ENCODE measurements at places on chromosomes 13 and 19.

GRCh38 chr13:66577358-66577757, 652.8 kb downstream of the PCDH9 start:
- H3K27ac ChIP-seq = no peak overlapping the region
- H3K4me1 ChIP-seq = no peaks in the 10 kb centered on the region
- H3K36me3 ChIP-seq = no peaks in the 10 kb centered on the region
- no peak for DNase-seq
- no peak overlapping the region for H3K4me3 ChIP-seq
- H3K27me3 ChIP-seq = no peaks in the 10 kb centered on the region

DNA sequence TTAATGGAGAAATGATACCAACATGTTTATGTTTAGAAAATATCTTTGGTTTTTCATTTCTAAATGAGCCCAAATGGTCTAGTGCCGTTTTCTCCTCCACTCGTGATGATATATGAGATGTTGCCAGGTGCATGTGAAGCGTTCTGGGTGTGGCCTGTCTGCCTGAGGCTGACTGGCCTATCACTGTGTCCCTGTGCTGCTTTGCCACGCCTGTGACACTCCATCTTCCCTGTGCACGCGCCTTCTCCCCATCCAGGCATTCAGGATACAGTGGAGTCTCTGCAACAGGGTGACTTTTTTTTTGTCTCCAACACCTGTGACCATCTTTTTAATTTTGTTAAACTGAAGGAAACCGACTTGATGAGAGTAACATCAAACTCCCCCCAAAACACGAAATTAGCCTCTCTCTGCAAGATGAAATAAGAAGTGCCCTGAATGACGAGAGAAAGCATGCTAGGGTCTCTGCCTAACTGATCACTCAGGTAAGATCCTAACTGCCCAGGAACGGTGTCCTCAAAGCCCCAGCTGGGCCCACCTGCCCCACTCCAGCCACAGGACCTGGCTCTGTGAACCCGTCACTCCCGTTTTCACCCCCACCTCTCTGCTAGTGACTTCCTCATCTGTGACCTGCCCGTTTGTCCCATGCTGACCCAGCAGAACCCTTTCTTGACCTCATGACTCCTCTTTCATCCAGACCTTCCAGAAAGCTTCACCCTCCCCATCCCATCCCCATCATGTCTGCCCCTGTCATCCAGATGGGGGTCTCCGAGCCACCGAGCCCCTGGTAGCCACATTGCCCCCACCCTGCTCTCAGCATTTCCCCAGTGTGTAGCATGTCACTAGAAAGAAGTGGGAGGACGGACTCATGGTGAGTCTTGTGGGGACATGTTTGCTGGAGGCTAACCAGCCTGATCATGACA, 33.2 kb upstream of the TFDP1 start:
- peaks cover 28% of the 10 kb centered on the region for H3K36me3 ChIP-seq
- no peaks in the 10 kb centered on the region for H3K27me3 ChIP-seq
- no peak overlapping the region for H3K27ac ChIP-seq
- no peaks in the 10 kb centered on the region for H3K4me1 ChIP-seq
- no peak for DNase-seq

- peaks cover 20% of the 10 kb centered on the region for H3K27me3 ChIP-seq
- no peak overlapping the region for H3K27ac ChIP-seq
These were observed 6.9 kb downstream of the S1PR5 start for GRCh38 chr19:10510301-10510802.

- H3K36me3 ChIP-seq = peaks cover 2% of the 10 kb centered on the region
- H3K27me3 ChIP-seq = no peaks in the 10 kb centered on the region
- DNase-seq = no peak
- H3K4me1 ChIP-seq = peaks cover 7% of the 10 kb centered on the region
- H3K4me3 ChIP-seq = no peak overlapping the region
These were observed 42.9 kb upstream of the RAP2A start for GRCh38 chr13:97390941-97391600.

GRCh38 chr13:29465741-29466293, 129.7 kb downstream of the SLC7A1 start:
- H3K4me1 ChIP-seq = no peaks in the 10 kb centered on the region
- no peak overlapping the region for H3K27ac ChIP-seq
- no peak overlapping the region for H3K4me3 ChIP-seq

GRCh38 chr19:45403781-45404556, 900 bp downstream of the PPP1R13L start:
- H3K36me3 ChIP-seq = no peaks in the 10 kb centered on the region
- peak overlapping the region; percentile 67 for H3K4me3 ChIP-seq
- peaks cover 30% of the 10 kb centered on the region for H3K27me3 ChIP-seq
- DNase-seq = peak; percentile 36
- H3K27ac ChIP-seq = no peak overlapping the region

DNA sequence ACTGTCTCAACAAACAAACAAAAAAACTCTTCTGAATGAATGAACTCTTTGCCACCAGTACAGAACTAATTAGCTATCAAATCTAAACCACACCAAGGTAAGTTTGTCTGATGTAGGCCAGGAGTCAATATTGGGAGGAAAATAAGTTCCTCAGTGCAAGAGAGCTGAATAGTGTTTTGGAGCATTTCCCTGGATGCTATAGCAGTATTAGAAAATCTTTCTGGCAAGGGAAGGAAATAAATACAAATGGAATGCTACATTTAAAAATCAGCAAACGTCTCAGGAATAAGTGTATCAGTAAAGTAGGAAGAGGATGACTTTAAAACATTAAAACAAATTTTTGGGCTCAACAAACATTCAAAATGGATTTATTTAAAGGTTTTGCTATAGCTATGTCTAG, 81.3 kb upstream of the TMTC4 start:
- no peaks in the 10 kb centered on the region for H3K36me3 ChIP-seq
- H3K27me3 ChIP-seq = no peaks in the 10 kb centered on the region
- no peaks in the 10 kb centered on the region for H3K4me1 ChIP-seq
- DNase-seq = no peak

GRCh38 chr19:29631450-29631849, 25.4 kb downstream of the POP4 start:
- no peaks in the 10 kb centered on the region for H3K4me1 ChIP-seq
- DNase-seq = no peak
- H3K36me3 ChIP-seq = no peaks in the 10 kb centered on the region
- no peak overlapping the region for H3K4me3 ChIP-seq

DNA sequence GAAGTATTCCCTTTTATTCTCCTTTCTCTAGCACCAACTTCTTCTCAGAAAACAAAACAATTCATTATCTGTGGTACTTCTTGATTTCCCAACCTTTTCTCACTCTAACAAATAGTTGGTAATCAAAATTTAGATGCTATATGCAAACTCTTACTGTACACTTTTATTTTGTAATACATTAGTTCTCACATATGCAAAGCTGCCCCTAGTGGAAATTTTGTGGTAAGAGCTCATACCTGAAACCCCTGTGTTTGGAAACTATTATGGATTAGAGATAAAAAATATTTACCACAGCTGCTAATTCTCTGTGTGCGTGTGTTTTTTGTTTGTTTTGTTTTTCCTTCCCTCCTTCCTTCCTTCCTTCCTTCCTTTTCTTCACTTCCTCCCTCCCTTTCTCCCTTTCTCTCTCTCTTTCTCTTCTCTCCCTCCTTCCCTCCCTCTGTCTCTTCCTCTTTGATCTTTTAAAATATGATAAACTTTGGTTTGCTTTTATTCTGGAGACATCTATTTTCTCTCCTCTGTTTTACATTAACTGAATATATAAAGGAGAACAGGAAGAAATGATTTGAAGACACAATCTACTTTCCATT, 537.4 kb downstream of the SLITRK6 start:
- no peaks in the 10 kb centered on the region for H3K36me3 ChIP-seq
- DNase-seq = no peak
- H3K27me3 ChIP-seq = no peaks in the 10 kb centered on the region
- no peaks in the 10 kb centered on the region for H3K4me1 ChIP-seq
- H3K27ac ChIP-seq = no peak overlapping the region

DNA sequence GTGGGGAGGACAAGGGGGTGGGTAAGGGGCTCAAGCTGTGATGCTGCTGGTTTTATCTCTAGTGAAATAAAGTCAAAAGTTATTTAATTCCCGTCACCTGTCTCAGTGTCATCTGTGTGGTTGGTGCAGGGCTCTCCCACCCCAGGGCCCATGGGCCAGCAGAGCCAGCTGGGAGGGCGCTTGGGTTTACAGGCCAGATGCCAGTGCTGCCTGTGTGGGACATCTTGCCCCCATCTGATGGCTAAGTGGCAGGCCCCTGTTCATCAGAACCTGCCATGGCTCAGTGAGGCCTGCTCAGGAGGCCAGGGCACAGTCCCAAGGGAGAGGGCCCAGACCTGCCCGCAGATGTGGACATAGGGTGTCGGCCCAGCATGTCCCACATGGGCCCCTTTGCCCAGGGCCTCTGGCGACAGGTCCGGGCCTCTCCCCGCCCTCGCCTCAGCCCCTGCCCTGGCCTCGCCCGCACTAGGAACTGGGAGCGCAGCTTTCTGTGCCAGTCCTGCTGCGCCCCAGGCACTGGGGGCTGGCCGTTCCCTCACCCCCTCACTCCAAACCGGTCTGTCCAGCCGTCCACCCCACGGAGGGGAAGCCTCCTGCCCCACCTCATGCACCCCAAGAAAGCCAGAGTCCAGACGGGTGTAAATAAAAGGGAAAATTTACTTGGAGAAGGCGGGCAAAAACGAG, 5.3 kb downstream of the ZNF296 start:
- DNase-seq = no peak
- peaks cover 49% of the 10 kb centered on the region for H3K36me3 ChIP-seq
- no peaks in the 10 kb centered on the region for H3K27me3 ChIP-seq
- H3K4me1 ChIP-seq = peaks cover 12% of the 10 kb centered on the region
- no peak overlapping the region for H3K27ac ChIP-seq
- no peak overlapping the region for H3K4me3 ChIP-seq

- peaks cover 28% of the 10 kb centered on the region for H3K36me3 ChIP-seq
- no peaks in the 10 kb centered on the region for H3K27me3 ChIP-seq
- H3K4me1 ChIP-seq = peaks cover 40% of the 10 kb centered on the region
- peak; percentile 45 for DNase-seq
These were observed 1.2 kb downstream of the AKT1S1 start for GRCh38 chr19:49875857-49876421.

DNA sequence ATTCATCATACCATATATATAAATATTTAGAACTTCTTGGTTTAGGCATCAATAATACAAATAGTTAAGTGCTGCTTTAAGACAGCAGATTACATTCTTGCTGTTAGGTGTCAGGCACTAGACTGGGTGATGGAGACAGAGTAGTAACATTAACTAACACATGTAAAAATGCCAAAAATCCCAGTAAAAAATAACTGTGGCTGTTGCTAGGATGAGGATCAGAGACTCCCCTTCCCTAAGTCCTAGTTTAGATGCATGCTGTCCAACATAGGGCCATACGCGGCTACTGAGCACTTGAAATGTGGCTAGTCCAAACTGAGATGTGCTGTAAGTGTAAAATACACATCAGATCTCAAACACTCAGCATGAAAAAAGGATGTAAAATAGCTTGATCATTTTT, 94.7 kb downstream of the CDADC1 start:
- no peak overlapping the region for H3K27ac ChIP-seq
- H3K27me3 ChIP-seq = no peaks in the 10 kb centered on the region
- DNase-seq = no peak
- H3K4me3 ChIP-seq = no peak overlapping the region

DNA sequence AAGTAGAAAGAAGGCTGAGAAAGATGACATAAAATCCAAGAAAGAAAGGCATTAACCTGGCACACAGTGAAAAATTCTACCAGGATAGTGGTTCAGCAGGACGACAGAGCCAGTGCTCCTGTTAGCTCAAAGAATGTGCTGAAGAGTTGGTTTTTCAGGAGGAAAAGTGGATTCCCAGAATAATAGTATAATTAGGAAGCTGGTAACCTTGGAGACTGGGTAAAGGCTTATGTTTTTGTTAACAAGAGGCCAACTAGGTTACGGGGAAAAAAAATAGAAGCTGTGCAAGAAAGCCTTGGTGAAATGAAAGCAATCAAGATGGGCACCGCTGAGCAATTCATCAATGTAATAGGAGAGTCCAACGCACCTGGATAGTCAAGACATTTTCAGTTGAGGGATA, 54.7 kb downstream of the SLC15A1 start:
- no peak overlapping the region for H3K4me3 ChIP-seq
- no peaks in the 10 kb centered on the region for H3K27me3 ChIP-seq
- H3K27ac ChIP-seq = no peak overlapping the region
- no peaks in the 10 kb centered on the region for H3K4me1 ChIP-seq
- DNase-seq = no peak

GRCh38 chr13:59112221-59112718, 1051.5 kb downstream of the DIAPH3 start:
- H3K4me3 ChIP-seq = no peak overlapping the region
- H3K36me3 ChIP-seq = no peaks in the 10 kb centered on the region
- no peak overlapping the region for H3K27ac ChIP-seq
- no peaks in the 10 kb centered on the region for H3K27me3 ChIP-seq

- peak; percentile 38 for DNase-seq
- H3K27ac ChIP-seq = no peak overlapping the region
- H3K27me3 ChIP-seq = peaks cover 10% of the 10 kb centered on the region
- H3K36me3 ChIP-seq = no peaks in the 10 kb centered on the region
- peaks cover 35% of the 10 kb centered on the region for H3K4me1 ChIP-seq
- H3K4me3 ChIP-seq = peak overlapping the region; percentile 39
These were observed 2.3 kb downstream of the TULP2 start for GRCh38 chr19:48896191-48896720.

GRCh38 chr13:34217343-34218025, 399.5 kb downstream of the RFC3 start:
- no peak for DNase-seq
- no peak overlapping the region for H3K4me3 ChIP-seq
- no peak overlapping the region for H3K27ac ChIP-seq
- H3K27me3 ChIP-seq = no peaks in the 10 kb centered on the region

GRCh38 chr13:50123862-50124535, 108.8 kb downstream of the KCNRG start:
- DNase-seq = peak; percentile 70
- H3K4me3 ChIP-seq = peak overlapping the region; percentile 90
- H3K4me1 ChIP-seq = peaks cover 44% of the 10 kb centered on the region
- peak overlapping the region; percentile 88 for H3K27ac ChIP-seq
- peaks cover 13% of the 10 kb centered on the region for H3K27me3 ChIP-seq
- no peaks in the 10 kb centered on the region for H3K36me3 ChIP-seq

DNA sequence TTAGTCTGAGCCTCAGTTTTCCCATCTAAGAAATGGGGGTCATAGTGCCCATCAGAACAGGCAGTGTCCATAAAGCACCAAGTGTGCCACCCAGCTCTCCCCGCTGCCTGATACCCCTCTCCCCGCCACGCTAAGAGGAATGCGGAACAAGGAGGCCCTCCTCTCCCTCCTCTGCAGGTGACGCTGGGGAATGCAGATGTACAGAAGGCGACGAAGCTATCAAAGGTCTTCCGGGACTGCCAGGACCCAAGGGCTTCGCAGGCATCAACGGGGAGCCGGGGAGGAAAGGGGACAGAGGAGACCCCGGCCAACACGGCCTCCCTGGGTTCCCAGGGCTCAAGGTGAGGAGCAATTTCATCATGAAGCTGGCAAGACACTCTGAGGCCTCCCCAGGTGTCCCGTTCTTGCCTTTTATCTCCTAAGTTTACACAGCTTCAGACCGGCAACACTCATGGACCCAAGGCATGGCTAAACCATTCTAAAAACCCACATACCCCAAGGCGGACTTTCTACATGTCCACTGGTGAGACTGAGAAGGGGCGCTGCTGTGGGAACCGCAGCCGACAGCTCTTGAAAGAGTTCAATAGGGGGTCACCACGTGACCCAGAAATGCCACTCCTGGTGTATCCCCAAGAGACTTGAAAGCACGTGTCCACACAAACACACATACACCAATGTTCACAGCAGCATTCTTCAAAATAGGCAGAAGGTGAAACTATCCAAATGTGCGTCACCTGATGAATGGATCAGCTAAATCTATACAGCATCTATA, 102.7 kb downstream of the RAB20 start:
- H3K4me1 ChIP-seq = peaks cover 4% of the 10 kb centered on the region
- H3K36me3 ChIP-seq = no peaks in the 10 kb centered on the region
- DNase-seq = no peak
- H3K27me3 ChIP-seq = peaks cover 10% of the 10 kb centered on the region
- no peak overlapping the region for H3K27ac ChIP-seq

All from CD4-positive, alpha-beta T cell (primary cell).